ENCODE measurements at places on chromosomes 7 and 10. TPM values are rescaled to one million over a fixed set of nuclear protein-coding genes. Genes with fewer than 3 reads are reported as not detected.

Gene CYP2C8
- 0.15 TPM for total RNA-seq

Gene MYPN
- not detected for total RNA-seq

Gene SRGN
- 468 TPM for total RNA-seq

Gene WEE2
- not detected for total RNA-seq

Gene TBX20
- 0.45 TPM for total RNA-seq

Gene NXPH1
- total RNA-seq, result not detected

Gene MOGAT3
- not detected for total RNA-seq

Gene SEMA4G
- total RNA-seq, result 0.68 TPM

Gene LRIT2
- not detected for total RNA-seq

DNA sequence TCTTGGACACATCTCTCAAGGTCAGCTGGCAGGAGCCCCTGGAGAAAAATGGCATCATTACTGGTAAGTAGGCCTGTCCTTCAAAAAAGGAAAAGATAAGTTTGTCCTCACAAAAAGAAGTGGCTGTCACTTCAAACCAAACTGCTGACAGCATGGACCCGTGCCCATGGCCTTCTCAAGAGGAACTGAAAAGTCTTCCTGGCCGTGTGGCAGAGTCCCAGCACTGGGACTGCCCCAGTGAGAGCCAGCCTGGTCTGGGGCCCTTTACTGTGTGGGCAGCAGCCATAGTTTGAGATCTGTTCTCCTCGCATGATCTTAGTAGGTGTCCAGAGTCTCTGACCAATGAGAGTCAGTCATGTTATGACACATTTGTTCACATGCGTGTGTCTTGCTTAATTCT, 614.2 kb upstream of the FOXK1 start:
- DNase-seq, result no peak

- no peak for DNase-seq
These were observed 41.1 kb upstream of the DLG5 start for GRCh38 chr10:77967611-77968022.

- no peak for DNase-seq
These were observed 18.1 kb upstream of the FAM53B start for GRCh38 chr10:124762281-124762680.

DNA sequence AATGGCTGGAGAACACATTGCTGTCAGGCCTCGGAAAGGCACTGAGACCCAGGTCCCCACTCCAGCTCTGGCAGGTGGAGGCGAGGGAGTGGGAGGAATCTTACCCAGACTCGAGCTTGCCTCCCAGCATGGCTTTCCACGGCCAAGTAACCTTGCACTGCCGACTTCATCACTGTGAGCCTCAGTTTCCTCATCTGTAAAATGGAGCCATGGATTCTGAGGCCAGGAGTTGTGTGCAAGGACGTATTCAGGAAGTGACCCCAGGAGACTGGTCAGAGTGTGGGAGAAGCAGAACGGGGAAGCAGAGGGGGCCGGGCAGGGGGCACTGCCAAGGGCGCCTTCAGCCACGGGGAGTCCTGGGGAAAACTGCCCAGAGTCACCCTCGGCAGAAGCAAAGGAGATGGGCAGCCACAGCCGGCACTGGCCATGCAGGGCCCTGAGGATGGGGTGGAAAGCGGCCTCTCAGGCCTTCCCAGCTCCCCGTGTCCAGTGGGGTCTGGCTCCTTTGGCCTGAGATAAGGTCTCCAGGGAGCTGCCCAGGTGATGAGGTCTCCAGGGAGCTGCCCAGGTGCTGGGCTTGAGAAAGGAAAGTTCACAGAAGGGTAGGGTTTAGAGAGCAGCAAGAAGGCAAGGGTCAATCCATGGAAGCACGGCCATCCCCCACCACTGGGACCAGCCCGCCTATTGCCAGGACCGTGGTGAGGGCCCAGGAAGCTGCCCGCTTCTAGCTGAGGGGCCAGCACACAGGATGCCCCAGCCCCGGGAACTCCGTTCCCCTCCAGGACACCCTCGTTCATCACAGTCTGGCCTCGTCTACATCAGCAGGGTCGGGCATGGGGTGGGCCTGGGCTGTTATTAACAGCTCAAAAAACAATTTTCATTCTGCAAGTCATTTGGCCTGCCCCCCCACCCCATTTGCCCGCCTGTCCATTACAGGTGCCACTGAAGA, 34.3 kb upstream of the EN2 start:
- no peak for DNase-seq

- no peak for DNase-seq
These were observed 67.8 kb downstream of the FRMD4A start for GRCh38 chr10:14262836-14263425.

DNA sequence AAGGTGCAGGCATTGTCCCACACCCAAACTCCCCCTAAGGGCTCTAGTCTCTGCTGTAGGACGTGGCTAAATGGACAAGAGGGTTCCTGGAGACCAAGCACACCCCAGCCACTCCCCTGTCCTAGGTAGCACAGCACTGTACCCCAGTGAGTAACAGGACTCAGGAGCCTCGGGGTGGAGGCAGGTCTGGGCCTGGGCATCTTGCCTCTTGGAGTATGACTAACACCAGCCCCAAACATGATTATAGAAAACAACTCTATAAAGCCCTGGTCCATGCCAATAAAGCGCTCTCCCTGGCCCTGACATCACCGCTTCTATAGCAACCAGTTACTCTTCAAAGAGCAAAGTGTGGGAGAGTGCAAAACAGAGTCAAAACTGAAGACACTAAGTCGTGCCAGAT, 195.0 kb downstream of the CALN1 start:
- no peak for DNase-seq

DNA sequence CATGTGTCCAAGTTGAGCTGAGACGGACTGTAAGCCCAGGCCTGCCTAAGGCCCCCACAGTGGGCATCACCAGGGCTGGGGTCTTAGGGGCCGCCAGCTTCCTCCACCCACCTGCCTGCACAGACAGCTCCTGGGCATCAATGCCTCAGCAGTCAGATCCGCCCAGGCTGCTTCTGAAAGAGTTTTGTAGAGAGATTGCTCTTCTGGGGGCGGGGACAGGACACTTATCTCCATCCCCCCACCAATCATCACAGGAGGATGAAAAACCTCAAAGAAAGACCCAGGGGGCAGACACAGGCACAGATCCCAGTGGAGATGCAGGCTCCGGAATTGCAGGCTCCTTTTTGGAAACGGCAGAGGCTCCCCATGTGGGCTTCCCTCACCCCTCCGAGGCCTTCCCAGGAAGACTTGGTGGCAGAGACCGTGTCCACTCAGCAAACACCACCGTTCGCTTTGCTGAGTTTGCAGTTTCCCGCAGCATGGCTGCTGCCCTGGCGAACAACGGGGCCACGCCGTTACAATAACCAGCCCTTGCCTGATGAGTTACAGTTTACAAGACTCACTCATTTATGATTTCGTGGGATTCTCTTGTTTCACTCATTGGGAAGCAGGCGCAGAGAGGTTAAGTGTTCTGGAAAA, 96.4 kb downstream of the MKI67 start:
- DNase-seq, result no peak

Measured in activated CD4-positive, alpha-beta memory T cell treated with anti-CD3 and anti-CD28 coated beads, Interleukin-2, amount 10 ng/mL, durations not matched to agents 7 days and 5 days (primary cell).